ENCODE measurements at places on chromosomes 11 and 22. TPM values are rescaled to one million over a fixed set of nuclear protein-coding genes. Genes with fewer than 3 reads are reported as not detected.

SCN4B gene
- 0.06 TPM for total RNA-seq

TMEM225 gene
- total RNA-seq = not detected

PGA3 gene
- not detected for total RNA-seq

DEAF1 gene
- 34.1 TPM for total RNA-seq

OR52I1 gene
- not detected for total RNA-seq

APOA4 gene
- not detected for total RNA-seq

TEAD1 gene
- total RNA-seq = 45.9 TPM

NCAM1 gene
- 0.03 TPM for total RNA-seq

SCGB1A1 gene
- not detected for total RNA-seq

VSIG10L2 gene
- not detected for total RNA-seq

SGSM1 gene
- 0.79 TPM for total RNA-seq

IGLL1 gene
- not detected for total RNA-seq

RBMXL2 gene
- not detected for total RNA-seq

SMTNL1 gene
- not detected for total RNA-seq

GNAZ gene
- total RNA-seq = 2.8 TPM

KRTAP5-1 gene
- total RNA-seq = not detected

PLEKHA7 gene
- 46.8 TPM for total RNA-seq

OR51I1 gene
- not detected for total RNA-seq

TSPAN18 gene
- total RNA-seq = 3.2 TPM

DENND5A gene
- total RNA-seq = 63.5 TPM

TUG1 gene
- total RNA-seq = 26.6 TPM

PLAAT3 gene
- 69.1 TPM for total RNA-seq

DEUP1 gene
- not detected for total RNA-seq

DMC1 gene
- total RNA-seq = 2.8 TPM

TENM4 gene
- 0.05 TPM for total RNA-seq
